ENCODE measurements at places on chromosomes 5 and 9. TPM values are rescaled to one million over a fixed set of nuclear protein-coding genes. Genes with fewer than 3 reads are reported as not detected.

Gene CNTFR
- total RNA-seq = 4.6 TPM

Gene SIT1
- not detected for total RNA-seq

DNA sequence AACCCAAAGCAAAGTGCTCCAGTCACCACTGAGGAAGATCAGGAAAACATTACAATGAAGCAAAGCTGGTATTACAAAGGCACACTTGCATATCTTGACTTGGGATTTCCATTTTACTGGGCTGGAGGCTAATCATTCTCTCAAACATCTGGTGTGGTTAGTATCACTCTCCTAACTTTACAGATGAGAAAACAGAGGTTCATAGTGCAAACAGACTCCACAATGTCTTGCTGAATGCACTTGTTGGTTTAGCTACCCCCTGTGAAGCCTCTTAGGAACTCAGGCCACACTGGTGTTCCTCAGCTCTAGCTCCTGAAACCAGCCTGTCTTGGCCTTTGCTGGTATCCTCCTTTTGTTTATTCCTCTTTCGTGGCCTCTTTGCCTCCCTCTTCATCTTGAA is 29.5 kb upstream of the SMAD5 start:
- H3K27me3 ChIP-seq = no peaks in the 10 kb centered on the region
- no peak for DNase-seq
- no peak overlapping the region for H3K27ac ChIP-seq
- H3K36me3 ChIP-seq = no peaks in the 10 kb centered on the region
- no peak overlapping the region for H3K4me3 ChIP-seq

GRCh38 chr5:140965905-140966292 is 377 bp upstream of the PCDHAC2 start:
- H3K4me3 ChIP-seq = peak overlapping the region; percentile 69
- H3K27me3 ChIP-seq = peaks cover 82% of the 10 kb centered on the region
- H3K36me3 ChIP-seq = no peaks in the 10 kb centered on the region
- no peak overlapping the region for H3K27ac ChIP-seq
- peaks cover 17% of the 10 kb centered on the region for H3K4me1 ChIP-seq
- DNase-seq = no peak

Gene GPX8
- 9.8 TPM for total RNA-seq

Data from left ventricle myocardium inferior (tissue), 1 donor.